ENCODE measurements at places on chromosomes 4 and X.

DNA sequence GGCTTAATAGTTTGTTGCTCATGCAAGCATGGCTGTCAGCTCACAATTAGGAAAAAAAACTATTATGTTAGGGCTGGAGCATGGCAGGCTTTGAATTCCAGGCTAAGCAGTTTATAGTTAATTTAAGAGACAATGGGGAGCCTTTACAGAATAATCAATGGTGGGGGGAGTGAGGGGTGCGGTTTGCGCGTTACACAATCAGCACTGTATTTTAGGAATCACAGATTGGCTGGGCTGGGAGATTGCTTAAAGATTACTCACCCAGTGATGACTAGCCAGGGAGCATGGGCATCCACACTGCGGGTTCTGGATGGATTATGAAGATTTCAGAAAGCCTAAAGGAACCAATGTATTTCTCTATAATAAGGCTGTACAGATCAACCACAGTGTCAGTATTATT is 186.6 kb downstream of the SOX3 start:
- no peak for DNase-seq

- DNase-seq, result no peak
These were observed 20.8 kb downstream of the HMX1 start for GRCh38 chr4:8850830-8851188.

- no peak for DNase-seq
These were observed 168.8 kb downstream of the RCHY1 start for GRCh38 chr4:75345423-75345822.

GRCh38 chr4:173119818-173120217 is 48.8 kb upstream of the GALNT7 start:
- no peak for DNase-seq

- no peak for DNase-seq
These were observed 12.7 kb downstream of the MAML3 start for GRCh38 chr4:140141210-140141835.

DNA sequence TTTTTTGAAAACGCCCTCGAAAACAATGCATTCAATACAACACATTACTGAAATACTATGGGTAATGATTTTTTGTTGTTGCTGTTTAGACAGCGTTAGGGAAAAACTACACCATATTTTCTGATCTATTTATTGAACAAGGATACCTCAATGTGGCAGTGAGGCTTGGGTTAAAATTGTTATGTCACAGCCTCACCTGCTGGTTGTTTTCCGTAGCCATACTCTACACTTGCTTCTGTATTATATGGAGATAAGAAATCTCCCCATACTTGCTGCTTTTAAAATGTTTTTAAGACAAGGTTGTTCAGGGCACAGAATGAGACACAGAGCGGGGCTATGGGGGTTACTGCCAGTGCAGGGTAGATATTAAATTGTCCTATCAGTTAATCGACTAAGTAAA is 221.6 kb upstream of the FTHL17 start:
- no peak for DNase-seq

Measured in activated naive CD8-positive, alpha-beta T cell treated with anti-CD3 and anti-CD28 coated beads, Interleukin-2, amount 50 U/mL, for 16 hours (primary cell).